ENCODE measurements at places on chromosomes 5 and 9.

DNA sequence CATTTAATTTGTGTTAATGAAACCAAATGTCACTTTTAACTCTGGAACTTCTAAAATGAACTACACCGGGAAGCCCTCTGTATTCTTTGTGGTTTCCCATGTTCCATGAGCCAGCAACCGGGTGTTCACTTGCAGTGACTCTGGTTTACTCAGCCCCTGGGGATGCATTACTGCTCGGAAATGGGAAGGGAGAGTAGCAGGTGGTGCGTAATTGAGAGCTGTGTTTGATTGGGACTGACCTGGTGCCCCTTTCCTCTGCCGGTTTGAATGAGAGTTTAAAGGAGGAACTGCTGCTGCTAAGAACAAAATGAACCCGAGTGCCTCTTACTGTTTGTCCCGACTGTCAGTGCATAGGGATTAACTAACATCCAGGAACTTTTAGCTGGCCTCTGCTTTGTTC is 100.1 kb upstream of the DHFR start:
- DNase-seq, result peak; percentile 60

DNA sequence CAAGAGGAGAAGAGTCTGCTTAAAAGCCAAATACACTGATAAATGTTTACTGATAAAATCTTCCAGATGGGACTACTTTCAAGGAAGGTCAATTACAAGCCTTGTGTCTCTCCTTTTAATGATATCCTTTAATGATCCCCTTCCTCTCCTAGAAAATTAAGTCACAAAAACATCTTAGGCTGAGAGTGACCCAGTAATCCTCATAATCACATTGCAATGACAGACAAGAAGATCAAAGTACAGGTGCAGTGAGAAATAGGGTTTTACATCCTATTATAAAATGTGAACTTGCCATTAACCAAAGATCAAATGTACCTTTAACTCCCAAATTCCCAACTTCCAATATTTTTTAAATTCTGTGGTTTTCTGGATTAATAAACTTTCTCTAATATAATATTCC is 514.8 kb downstream of the RAB3C start:
- DNase-seq, result no peak

- no peak for DNase-seq
Observed at GRCh38 chr5:74145951-74146350, 494.6 kb downstream of the ENC1 start.

GRCh38 chr9:135515083-135515951 is 5.9 kb upstream of the LCN1 start:
- DNase-seq, result no peak
